Camera-type eye (tissue), 1 donor: ENCODE measurements at places on chromosomes 13 and 19. TPM values are rescaled to one million over a fixed set of nuclear protein-coding genes. Genes with fewer than 3 reads are reported as not detected.

NKG7 gene
- total RNA-seq: 1.1 TPM

CGB7 gene
- not detected for total RNA-seq

ZNF98 gene
- 7.1 TPM for total RNA-seq

PRR22 gene
- total RNA-seq: 0.38 TPM

TM9SF2 gene
- total RNA-seq: 144 TPM

UHRF1 gene
- total RNA-seq: 28.5 TPM

NLRP7 gene
- not detected for total RNA-seq

RASIP1 gene
- total RNA-seq: 11.4 TPM

LILRA1 gene
- 0.22 TPM for total RNA-seq

LYL1 gene
- 6.2 TPM for total RNA-seq

MTMR6 gene
- total RNA-seq: 41.2 TPM

FAM124A gene
- 16.2 TPM for total RNA-seq

ZNF723 gene
- not detected for total RNA-seq

C13orf42 gene
- not detected for total RNA-seq

AZU1 gene
- 3.4 TPM for total RNA-seq
